Neural progenitor cell (in vitro differentiated cells): ENCODE measurements at places on chromosomes 6 and 20. TPM values are rescaled to one million over a fixed set of nuclear protein-coding genes. Genes with fewer than 3 reads are reported as not detected.

The MCCD1 gene
- not detected in 2 replicates for total RNA-seq

The SCUBE3 gene
- 9.0 and 11.4 TPM in 2 replicates for total RNA-seq

- H3K4me3 ChIP-seq: no peak overlapping the region
- no peaks in the 10 kb centered on the region for H3K27me3 ChIP-seq
These were observed 34.1 kb upstream of the HLA-DQB1 start for GRCh38 chr6:32700391-32701040.

The CST2 gene
- not detected in 2 replicates for total RNA-seq

The ZFP64 gene
- 13.7 and 23.1 TPM in 2 replicates for total RNA-seq

DNA sequence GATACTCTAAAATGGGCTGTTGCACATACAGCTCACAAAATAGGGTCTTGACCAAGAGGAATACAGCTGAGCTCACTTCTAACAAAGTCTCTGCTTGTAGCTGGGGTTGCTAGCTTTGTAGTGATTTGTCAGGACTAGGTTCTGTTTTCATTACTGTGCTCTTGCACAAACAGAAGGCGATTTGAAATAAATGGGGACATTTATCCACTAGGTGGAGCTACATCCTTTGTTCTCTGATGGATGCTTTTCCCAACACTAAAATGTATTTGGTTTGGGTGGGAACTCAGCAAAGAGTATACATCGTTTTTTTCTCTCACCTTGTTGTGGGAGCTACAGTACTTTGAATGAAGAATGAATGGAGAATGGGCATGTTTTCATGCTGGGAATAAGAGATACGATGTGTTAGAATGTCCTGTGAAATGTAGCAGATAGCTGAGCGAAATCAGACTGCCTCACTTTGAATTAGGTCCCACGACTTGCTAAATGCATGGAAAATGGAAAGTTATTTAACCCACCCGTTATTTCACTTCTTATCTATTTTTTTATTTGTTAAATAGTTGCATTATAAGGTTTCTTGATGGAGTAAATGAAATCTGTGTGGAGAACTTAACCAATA lies 494.7 kb upstream of the MAP3K7 start:
- no peak overlapping the region for H3K27ac ChIP-seq
- peaks cover 26% of the 10 kb centered on the region for H3K4me1 ChIP-seq
- DNase-seq: peak; percentile 71
- no peaks in the 10 kb centered on the region for H3K27me3 ChIP-seq
- no peak overlapping the region for H3K4me3 ChIP-seq

GRCh38 chr6:148235446-148235845 lies 107.2 kb upstream of the SASH1 start:
- no peak overlapping the region for H3K4me3 ChIP-seq
- DNase-seq: no peak
- H3K27ac ChIP-seq: no peak overlapping the region
- H3K4me1 ChIP-seq: no peaks in the 10 kb centered on the region
- H3K36me3 ChIP-seq: no peaks in the 10 kb centered on the region

DNA sequence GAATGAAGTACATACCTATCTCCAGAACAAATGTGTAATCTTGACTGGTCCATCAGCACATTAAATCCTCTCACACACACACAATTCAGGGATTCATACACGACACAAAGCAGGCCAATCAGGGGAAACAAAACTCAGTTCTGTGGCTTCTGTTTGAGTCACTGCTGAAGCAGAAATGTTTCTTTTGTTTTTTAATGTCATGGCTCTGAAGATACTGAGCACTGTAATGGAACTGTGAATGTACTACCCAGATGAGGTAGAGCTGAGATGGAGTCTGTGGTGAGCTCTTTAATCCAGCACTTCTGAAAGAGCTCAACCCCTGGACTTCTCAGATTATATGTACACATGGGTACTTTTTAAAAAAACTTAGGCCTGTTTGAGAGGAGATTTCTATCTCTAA lies 116.4 kb downstream of the THEMIS start:
- H3K4me3 ChIP-seq: no peak overlapping the region
- no peak overlapping the region for H3K27ac ChIP-seq
- H3K36me3 ChIP-seq: no peaks in the 10 kb centered on the region
- no peaks in the 10 kb centered on the region for H3K27me3 ChIP-seq

DNA sequence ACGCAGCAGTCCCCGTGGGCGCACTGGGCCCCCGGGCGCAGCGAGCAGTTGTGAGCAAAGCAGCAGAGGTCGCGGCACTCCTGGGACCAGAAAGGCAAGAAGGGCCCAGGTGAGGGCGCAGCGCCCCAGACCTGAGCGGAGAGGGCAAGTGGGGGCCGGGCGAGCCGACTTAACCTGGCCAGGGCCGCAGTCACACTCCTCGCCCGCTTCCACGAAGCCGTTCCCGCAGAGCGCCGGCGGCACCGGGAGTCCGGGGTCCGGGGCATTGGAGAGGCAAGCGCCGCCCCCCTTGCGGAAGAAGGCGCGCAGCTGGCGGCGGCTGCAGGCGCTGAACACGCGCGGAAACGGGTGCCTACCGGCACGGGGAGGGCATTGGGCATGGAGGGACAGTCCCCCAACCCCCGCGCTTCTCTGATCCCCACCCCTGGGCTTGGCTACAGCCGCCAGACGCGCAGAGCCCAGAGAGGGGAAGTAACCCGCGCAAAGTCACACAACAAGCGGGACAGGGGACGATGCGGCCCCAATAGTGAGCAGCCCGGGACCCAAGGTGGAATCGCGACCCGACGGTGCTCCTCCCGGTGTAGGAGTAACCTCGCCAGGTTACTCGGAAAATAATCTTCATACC lies 9.2 kb downstream of the ADAM33 start:
- peak overlapping the region; percentile 41 for H3K4me3 ChIP-seq
- no peak overlapping the region for H3K27ac ChIP-seq
- H3K27me3 ChIP-seq: peaks cover 33% of the 10 kb centered on the region
- DNase-seq: peak; percentile 47
- H3K4me1 ChIP-seq: no peaks in the 10 kb centered on the region

DNA sequence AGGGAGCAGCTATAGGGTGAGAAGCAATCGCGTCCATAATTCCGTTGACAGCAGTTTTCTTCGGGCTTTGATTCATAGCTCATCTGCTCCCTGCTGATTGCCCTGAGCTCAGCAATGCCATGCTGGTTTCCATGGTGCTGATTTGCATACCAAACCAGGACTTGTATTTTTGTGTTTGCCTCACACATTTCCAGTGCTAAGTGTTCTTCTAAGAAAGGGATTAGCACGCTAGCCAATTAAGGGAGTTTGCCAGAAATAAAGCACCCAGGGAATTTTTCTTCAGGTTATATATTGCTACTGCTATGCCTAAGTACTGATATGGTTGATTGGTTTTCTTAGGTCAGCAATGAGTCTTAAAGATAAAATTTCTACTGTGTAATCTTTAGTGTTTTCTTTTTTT lies 177.6 kb downstream of the PLCB1 start:
- no peak overlapping the region for H3K27ac ChIP-seq
- H3K27me3 ChIP-seq: no peaks in the 10 kb centered on the region
- peaks cover 42% of the 10 kb centered on the region for H3K4me1 ChIP-seq
- peak; percentile 79 for DNase-seq
- no peak overlapping the region for H3K4me3 ChIP-seq
- no peaks in the 10 kb centered on the region for H3K36me3 ChIP-seq

GRCh38 chr6:139349464-139350020 lies 24.9 kb downstream of the CITED2 start:
- H3K27me3 ChIP-seq: no peaks in the 10 kb centered on the region
- DNase-seq: no peak

- no peaks in the 10 kb centered on the region for H3K27me3 ChIP-seq
- H3K4me1 ChIP-seq: no peaks in the 10 kb centered on the region
- DNase-seq: no peak
- H3K27ac ChIP-seq: no peak overlapping the region
These were observed 26.8 kb downstream of the RRBP1 start for GRCh38 chr20:17655286-17655651.

- H3K4me1 ChIP-seq: no peaks in the 10 kb centered on the region
- no peak overlapping the region for H3K27ac ChIP-seq
- no peaks in the 10 kb centered on the region for H3K36me3 ChIP-seq
These were observed 624.1 kb downstream of the CD109 start for GRCh38 chr6:74320074-74320473.

DNA sequence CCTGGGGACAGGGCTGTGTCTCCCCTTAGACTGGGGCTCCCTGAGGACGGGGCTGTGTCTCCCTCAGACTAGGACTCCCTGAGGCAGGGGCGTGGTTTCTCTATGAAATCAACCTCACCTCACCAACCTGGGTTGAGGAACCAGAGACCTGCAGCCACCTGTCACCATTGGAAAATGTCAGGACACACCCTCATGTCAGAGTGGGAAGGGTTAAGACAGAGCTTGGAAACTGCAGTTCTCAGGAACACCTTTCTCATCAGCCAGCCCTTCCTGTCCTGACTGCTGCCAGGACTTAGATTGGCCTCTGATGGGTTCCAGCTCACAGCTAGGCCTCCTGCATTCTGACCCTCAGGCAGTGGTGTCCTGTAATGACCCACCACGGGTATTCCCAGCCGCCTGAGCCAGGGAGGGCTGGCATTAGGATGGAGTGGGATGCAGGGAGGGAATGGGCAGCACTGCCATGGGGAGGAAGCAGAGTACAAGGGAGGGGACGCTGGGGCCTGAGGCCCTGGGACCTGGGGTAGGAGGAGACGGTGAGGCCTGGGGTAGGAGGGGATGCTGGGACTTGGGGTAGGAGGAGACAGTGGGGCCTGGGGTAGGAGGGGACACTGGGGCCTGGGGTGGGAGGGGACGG lies 76.3 kb downstream of the MRPL14 start:
- H3K4me3 ChIP-seq: no peak overlapping the region
- DNase-seq: no peak
- H3K27ac ChIP-seq: no peak overlapping the region
- no peaks in the 10 kb centered on the region for H3K27me3 ChIP-seq
- H3K36me3 ChIP-seq: no peaks in the 10 kb centered on the region
- peaks cover 13% of the 10 kb centered on the region for H3K4me1 ChIP-seq

The TUBB2B gene
- total RNA-seq: 362 and 762 TPM in 2 replicates

- no peaks in the 10 kb centered on the region for H3K36me3 ChIP-seq
- DNase-seq: peak; percentile 75
- H3K4me1 ChIP-seq: no peaks in the 10 kb centered on the region
- no peak overlapping the region for H3K27ac ChIP-seq
These were observed 41.6 kb downstream of the CCN2 start for GRCh38 chr6:131909408-131910218.

The C6orf141 gene
- total RNA-seq: 87.2 and 97.2 TPM in 2 replicates

DNA sequence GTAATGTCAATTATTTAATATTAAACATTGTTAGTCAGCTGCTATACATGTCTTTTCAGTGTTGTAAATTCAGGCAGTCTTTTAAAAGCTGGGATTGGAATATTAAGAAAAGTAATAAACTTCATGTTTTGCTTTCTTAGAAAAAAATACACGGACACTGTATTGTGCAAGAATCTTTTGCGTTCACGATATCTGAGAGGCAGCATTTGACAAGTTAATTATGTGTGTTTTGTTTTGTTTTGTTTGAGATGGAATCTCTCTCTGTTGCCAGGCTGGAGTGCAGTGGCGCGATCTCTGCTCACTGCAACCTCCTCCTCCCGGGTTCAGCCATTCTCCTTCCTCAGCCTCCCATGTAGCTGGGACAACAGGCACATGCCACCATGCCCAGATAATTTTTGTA lies 1661.3 kb downstream of the HACE1 start:
- H3K4me3 ChIP-seq: no peak overlapping the region
- no peaks in the 10 kb centered on the region for H3K36me3 ChIP-seq
- no peak overlapping the region for H3K27ac ChIP-seq
- H3K27me3 ChIP-seq: no peaks in the 10 kb centered on the region
- DNase-seq: no peak
- no peaks in the 10 kb centered on the region for H3K4me1 ChIP-seq

The DDX43 gene
- total RNA-seq: not detected in 2 replicates

- H3K27ac ChIP-seq: no peak overlapping the region
- H3K27me3 ChIP-seq: peaks cover 13% of the 10 kb centered on the region
- no peak for DNase-seq
- H3K4me3 ChIP-seq: peak overlapping the region; percentile 75
- no peaks in the 10 kb centered on the region for H3K36me3 ChIP-seq
These were observed 1.1 kb downstream of the STX7 start for GRCh38 chr6:132511831-132512220.

The EYS gene
- total RNA-seq: 0.03 TPM in 1 of 2 replicates, not detected in the other

DNA sequence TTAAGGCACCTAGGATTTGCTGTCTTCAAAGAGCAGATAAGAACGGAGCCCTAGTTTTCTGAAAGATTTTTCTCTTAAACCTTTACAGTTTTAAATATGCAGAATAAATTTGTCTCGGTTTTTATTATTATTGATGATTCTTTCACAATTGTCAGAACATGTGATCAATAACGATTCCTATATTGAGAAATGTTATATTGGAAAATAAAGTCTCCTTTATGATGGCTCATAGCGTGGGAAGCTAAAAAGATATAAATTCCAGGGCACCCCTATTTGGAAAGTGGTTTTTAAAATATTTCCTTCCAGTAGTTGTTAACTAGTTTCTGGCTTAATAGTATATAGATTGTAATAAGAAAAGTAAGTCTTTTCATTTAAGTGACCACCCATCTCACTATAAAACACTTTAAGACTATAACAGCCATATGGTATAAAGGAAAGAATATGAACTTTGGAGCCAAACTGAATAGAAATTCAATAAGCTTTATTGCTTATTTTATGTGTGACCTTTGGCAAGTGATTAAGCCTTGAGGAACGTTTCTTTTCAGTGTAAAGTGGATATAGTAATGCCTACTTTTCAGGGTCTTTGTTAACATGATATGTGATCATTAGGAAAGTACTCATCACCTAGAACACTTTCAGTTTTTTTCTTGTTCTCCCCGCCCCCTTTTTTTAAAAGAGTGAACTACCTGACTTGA lies 369.6 kb downstream of the LAMA2 start:
- H3K36me3 ChIP-seq: no peaks in the 10 kb centered on the region
- H3K4me3 ChIP-seq: no peak overlapping the region
- no peaks in the 10 kb centered on the region for H3K4me1 ChIP-seq
- no peak for DNase-seq

DNA sequence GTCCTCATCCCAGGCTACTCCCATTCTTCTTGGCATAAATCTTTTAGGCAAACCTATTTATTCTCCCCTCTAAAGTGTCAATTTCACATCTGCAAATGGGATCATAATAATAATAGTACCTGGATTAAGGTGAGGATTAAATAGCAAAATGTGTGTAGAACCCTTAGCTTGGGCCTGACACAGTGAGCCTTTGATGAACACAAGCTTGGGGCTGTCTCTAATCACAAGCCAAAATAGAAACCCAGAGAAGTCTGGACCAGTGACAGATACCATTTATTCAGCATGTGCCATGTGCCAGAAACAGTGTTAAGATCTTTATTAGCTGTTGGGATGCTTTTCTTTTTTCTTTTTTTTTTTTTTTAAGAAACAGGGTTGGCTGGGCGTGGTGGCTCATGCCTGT lies 14.9 kb upstream of the PARD6B start:
- no peak for DNase-seq
- no peak overlapping the region for H3K27ac ChIP-seq
- no peaks in the 10 kb centered on the region for H3K27me3 ChIP-seq
- peaks cover 7% of the 10 kb centered on the region for H3K4me1 ChIP-seq
- H3K4me3 ChIP-seq: no peak overlapping the region
- H3K36me3 ChIP-seq: no peaks in the 10 kb centered on the region
